ENCODE measurements at places on chromosomes 13 and 19.
A peak's percentile ranks its signal among the peaks of the same experiment; 100 is the strongest.

DNA sequence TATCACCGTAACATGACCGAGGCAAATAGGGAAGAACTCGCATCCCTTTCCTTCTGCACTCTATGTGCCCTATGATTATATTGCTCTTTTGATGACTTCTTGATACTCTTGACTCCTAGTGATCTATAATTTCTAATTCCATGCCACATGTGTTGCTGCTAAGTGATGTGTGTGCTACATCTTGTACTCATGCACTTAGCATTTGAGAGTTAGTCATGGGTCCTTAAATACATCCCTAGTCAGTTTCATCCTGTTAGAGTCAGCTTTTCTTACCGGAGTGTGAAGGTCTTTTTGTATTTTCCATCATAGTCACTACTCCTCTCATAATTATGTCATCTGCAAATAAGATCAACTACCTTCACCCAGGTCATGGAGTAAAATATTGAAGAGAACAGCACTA is 30.2 kb downstream of the RXFP2 start:
- no peak for DNase-seq

DNA sequence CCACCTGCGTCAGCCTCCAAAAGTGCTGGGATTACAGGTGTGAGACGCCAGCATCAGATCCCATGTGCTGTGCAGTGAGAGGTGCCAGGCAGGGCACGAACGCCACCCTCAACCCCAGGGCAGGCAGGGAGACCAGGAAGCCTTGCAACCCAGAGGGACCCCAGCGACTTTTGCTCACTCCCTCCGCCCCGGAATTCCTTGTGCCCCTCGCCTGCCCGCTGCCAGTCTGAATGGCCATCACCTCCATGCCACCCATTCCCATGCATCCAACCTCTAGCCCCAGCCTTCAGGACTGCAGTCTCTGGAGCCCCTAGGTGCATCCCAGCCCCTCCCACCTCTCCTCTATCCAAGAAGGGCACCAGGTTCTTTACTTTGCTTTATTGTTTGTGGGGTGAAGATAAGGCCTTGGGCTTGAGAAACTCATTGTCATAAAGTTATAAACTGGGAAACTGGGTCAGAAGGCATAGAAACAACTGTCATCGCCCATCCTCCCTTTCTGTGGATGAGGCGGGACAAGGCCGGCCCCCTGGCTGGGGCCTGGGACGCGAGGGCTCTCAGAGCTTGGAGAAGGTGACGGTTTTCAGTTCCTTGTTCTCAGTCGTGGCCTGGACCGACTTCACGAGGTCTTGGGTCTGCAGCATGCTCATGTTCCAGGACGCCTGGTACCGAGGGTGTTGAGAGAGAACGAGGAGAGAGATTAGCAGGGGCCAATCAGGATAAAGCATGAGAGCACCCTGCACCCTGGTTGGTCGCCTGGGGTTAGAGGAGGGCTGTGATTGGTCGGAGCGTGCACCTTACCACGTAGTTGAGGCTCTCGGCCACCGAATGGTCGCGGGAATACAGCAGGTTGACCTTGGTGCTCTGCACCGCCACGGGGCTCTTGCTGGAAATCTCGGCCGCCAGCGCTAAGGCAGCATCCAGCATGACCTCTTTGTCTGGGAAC is 2.6 kb upstream of the LGALS4 start:
- no peak for DNase-seq

GRCh38 chr13:70339738-70340137 is 231.5 kb upstream of the KLHL1 start:
- no peak for DNase-seq

- no peak for DNase-seq
Observed at GRCh38 chr13:110261166-110262081, 45.5 kb downstream of the COL4A1 start.

DNA sequence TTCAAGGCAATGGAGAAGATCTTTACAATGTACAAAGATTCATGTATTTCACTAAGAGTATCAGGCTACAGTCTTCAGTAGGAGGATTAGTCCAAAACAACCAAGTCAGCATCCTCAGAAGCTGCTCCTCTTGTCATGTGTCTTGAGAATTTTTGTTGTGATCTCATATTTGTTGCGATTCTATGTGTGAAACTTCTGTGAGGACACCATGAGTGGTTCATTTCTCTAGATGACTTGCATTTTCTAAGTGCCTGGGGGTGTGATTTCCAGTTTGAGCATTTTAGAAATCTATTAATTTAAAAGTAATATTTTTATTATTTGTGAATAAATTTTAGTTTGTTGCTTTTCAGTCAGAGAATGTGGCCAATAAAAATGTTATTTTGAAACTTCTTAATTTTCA is 94.5 kb downstream of the RAP2A start:
- DNase-seq, result no peak

DNA sequence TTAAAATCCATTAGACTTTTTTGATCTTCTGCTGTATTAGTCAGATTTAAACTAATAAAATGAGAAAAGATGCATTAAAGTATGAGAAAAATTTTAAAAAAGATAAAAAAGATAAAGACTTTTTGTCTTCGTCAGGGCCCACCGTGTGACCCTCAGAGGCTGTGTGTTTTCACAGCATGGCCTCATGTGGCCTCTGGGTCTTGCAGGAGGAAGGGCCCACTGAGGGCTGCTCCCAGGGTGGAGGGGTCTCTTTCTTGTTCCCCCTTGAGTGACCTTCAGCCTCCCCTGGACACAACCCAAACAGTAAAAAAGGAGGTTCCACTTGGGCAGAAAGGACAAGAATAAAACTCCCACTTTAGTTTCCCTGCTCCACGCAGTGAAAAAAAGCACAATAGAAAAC is 57.1 kb upstream of the RANBP3 start:
- DNase-seq, result no peak

DNA sequence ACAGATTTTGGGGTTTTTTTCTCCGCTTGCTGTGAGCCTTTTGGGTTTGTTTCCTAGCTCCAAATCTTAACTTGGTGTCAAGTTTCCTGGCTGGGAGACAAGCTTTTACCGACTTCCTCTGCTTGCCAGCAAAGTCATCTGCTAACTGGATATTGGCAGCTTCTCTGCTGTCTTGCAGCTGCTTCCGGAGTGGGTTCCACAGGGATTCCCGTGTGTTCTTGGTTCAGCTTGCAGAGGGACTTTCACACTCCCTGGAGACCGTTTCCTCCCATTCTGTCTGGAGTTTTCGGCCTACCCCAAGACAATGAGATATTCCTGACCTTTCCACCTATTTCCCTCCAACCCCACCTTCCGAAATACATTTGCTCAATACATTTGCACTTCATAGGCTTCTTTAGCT is 2.2 kb upstream of the COLGALT1 start:
- DNase-seq, result peak; percentile 97

DNA sequence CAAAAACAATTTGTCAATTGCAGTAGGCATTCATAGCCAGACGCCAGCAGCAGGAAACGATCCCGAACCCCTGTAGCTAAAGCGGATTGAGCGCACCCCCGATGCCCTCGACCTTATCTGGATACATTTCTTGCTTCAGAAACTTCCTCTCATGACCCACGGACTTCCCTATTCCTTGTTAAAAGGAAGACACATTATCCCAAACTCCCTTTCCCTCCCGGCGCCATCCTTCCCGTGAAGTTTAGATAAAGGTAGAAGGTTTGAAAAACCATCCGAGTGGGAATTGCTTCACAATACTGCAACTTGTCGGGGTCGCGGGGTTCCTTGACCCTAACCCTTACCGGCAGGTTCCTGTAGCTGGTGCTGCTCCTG is 977 bp downstream of the PCDH20 start:
- DNase-seq, result no peak

- DNase-seq, result peak; percentile 13
Observed at GRCh38 chr19:49217382-49217781, 59.8 kb downstream of the TRPM4 start.

DNA sequence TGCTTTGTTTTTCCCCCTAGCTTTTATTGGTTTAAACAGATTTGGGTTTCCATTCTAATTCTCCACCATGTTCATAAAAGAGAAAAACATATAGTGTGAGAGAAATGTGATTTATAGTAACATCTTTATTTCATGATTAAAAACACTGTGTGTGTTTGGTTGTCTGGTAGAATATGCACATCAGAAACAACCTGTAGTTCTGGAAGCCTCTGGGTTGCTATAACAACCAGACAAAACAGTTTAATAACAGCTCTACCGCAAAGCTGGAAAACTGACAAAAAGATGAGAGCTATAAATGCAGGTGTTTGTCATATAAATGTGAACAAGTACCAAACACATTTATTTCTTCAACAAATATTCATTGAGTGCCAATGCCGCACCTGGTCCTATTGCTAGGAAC is 9.8 kb downstream of the KBTBD6 start:
- DNase-seq, result no peak

- DNase-seq, result no peak
Observed at GRCh38 chr13:94204163-94204562, 275.3 kb downstream of the DCT start.

DNA sequence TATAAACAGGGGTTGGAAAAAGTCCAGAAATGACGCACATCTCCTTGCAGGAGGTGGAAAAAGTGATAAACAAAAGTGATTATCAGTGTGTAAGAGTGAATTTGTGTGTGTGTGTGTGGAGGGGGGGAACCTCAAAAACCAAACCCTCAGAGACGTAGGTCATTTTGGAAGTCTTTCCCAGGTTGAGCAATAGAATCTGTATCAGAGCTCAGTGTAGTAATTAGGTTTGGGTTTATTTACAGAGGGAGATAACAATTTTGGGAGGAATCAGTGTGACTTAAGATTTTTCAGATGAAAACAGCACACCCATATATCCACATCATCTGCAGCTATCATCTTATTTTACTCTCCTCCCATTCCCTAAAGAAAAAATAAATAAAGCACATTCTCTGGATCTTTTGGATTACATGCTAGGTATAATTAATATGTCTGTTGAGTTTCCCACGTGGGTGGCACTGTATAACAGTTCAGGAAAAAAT is 406.4 kb downstream of the FGF9 start:
- no peak for DNase-seq

Data from fibroblast of the aortic adventitia (primary cell).